Stimulated activated CD4-positive, alpha-beta T cell treated with anti-CD3 and anti-CD28 coated beads, TNF-alpha, amount 100 ng/mL, for 1 hour (primary cell): ENCODE measurements at places on chromosomes 3 and 15.

DNA sequence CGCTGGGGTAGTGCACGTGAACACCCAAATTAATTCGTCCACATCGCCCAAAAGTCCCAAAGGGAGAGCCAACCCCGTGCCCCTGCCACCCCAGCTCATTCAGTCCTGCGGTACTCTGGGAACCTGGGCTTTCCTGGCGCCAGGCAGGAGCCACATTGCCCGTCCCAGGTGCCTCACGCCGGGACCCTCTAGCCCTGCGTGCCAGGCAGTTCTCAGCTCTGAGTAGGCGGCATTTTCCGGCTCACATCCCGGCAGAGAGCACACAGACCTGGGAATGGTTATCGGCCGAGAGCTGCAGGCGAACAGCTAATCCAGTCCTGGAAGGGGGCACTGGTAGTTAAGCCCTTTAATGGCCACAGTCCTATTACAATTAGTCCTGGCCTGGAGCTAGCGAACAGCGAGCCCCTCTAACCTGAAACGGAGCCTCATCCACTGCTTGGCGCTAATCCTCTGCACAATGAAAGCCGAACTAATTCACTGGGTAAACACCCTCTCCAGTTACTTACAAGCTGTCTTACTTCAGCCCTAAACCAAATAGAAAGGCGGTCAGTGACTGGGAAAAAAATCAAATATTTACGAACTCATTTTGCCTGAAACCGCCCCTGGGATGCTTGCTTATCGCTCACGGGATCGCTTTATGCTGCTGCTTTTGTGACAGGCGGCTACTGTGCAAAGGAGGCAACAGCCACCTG lies 254.6 kb upstream of the SOX14 start:
- no peak for DNase-seq

DNA sequence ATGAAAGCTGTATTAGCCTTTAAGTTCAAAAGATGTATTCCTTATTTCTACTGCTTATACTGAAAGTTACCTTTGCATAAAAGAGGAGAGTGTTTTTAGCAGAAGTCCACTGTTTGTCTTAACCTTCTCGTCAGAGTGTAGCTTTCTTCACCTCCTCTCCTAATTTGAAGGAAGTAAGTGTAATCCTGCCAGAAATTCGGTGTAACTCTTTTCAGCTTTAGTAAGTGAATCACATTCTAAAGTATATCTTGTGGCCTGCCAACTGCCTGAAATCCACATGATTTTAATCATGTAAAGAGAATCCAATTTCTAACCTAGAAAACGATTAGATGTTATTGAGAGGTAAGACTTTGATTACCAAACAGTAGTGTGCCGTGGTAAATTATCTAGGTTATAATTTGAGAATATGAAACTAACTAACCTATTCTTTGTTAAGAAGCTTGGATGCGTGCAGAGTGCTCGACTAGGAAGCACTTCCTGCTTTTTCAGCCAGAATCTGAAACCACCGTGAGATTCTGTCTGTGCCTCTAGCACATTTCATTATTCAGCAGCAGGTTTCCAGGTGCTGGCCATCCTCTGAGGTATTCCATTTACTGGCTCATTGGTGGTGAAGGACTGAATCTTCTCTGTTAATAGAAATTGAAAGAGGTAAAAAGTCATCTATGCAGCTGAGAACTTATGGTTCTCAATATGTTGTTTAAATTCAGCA lies 7.5 kb downstream of the GYG1 start:
- no peak for DNase-seq

GRCh38 chr3:37674111-37674510 lies 187.6 kb upstream of the CTDSPL start:
- no peak for DNase-seq

DNA sequence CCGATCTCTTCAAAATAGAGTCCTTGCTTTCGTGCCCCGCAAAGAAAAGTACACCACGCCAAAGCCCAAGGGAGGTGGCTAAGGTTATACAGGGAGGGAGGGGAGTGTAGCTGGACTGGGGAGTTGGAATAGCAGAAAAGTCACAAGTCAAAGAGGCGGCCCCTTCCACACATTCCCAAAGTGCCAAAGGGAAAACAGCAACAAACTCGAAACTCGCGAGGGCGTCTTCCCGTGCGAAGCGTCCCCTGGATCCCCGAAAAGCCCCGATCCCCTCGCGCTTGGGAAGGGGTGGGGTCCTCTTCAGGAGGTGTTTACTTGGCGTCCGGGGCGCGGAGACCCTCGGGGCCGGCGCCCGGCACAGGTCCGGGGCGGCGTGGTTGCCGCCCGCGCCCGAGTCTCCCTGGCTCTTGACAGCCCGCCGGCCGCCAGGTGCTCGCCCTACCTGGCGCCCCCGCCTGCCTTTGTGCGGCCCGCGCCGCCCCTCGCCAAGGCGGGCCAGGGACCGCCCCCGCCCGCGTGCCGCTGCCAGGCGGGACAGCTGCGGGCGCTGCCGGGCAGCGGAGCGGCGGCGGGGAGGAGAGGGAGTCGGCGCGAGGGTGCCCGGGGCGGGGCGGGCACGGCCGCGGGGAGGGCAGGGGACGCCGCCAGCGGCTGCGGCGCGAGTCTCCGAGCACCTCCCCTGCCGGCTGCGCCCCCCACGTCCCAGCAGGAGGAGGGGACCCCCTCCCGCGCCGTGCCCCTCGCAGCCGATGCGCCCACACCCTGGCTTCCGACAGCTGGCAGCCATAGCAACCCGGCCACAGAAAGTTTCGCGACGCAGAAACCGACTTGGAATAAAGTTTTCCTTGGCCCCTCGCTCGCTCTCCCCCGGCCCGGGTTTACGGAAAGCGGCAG lies 966 bp downstream of the MYO1E start:
- DNase-seq = no peak

DNA sequence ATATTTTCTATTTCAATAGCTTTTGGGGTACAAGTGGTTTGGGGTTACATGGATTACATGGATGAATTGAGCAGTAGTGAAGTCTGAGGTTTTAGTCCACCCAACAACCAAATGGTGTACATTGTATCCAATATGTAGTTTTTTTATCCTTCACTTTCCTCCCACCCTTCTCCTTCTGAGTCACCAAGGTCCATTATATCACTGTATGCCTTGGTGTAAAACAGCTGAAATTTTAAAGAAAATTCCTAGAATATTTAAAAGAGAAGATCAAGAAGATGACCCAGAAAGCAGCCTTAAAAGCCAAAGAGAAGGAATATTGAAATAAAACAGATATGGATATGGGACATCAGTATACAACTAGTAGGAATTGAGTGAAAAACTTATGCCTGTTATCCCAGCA lies 204.2 kb upstream of the COL8A1 start:
- DNase-seq = no peak

GRCh38 chr15:30033763-30034162 lies 49.0 kb upstream of the GOLGA8J start:
- no peak for DNase-seq

- DNase-seq = no peak
Measured at GRCh38 chr15:81400640-81401236, 26.7 kb upstream of the TMC3 start.

- DNase-seq = no peak
Measured at GRCh38 chr3:180947761-180948390, 35.4 kb downstream of the FXR1 start.

DNA sequence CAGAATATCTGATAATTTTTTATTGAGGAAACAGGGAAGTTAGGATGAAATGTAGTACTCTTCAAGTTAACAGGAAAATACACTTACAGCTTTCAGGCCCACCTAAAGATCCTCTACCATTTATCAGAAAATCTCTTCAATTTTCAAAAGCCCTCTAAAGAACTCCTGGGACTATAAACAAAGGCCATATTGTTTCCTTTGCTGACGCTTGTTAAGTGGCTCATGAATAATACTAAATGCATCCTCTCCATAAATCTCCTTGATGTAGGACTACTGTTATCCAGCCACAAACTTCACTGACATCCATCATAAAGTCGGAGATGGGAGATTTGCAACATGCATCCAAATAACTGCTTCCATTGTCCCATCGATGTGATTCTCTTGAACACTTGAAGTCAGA lies 326.5 kb downstream of the ZIC1 start:
- DNase-seq = no peak

DNA sequence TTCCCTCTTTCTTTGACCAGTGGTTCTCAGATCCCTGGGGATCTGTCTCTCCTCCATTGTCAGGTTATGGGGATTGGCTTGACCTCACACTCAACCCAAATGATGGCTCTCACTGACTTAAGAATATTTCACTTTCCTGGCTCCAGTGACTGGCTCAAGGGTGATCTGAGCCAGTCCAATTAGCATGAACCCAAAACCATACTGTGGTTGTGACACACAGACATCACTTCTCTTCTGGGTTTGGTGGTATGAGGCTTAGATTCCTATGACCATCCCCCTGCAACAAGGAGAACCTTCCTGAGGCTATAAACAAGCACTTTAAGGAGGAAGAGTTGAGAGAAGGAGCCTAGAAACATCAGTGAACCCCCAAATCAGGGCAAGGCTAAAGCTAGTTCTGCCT lies 85.8 kb downstream of the KCNAB1 start:
- DNase-seq = no peak

DNA sequence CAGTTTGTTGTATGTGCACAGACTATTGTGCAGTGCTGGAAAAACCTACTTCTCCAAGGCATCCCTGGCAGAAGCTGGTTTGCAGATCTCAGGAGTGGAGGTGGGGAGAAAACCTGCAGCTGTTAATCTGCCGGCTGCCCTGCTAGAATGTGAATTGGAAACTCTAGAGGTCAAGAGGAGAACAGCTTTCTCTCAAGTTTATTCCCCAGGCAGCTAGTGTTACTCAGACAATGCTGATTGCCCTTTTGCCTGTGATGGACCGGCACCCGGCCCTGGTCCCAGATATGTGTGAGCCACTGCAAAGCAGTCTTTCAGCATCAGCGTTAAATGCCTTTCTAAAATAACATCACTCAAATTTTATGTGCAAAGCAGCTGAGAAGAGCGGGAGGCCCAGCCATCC lies 129.7 kb upstream of the TPM1 start:
- DNase-seq = no peak

DNA sequence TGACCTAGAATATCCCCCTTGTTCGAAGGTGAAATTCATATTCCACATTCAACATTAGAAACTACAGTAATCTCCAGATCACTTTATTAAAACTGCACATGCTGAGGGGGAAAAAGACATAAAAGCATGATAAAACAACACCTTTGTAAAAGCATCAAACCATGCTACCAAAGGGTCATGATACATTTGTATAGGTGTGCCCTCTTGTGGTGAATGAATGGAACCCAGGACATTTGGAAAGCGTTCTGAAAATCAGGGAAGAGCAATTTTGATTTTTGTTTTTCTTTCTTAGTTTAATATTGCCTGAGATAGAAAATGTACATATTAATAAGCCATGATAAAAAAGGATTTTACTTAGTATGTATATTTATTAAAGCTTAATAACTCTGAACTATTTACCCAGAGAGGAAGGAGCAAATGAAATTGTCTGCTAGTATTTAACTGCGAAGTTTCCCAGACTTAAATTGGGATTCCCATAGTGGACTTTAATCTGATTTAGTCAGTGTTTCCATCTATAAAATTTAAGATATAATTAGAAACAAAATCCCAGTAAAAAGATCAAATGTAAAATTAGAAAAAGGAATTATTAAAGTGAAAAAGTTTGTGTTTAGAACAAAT lies 105.8 kb upstream of the ARL6 start:
- DNase-seq = no peak

- no peak for DNase-seq
Measured at GRCh38 chr3:114213292-114213626, 24.1 kb downstream of the ZNF80 start.

DNA sequence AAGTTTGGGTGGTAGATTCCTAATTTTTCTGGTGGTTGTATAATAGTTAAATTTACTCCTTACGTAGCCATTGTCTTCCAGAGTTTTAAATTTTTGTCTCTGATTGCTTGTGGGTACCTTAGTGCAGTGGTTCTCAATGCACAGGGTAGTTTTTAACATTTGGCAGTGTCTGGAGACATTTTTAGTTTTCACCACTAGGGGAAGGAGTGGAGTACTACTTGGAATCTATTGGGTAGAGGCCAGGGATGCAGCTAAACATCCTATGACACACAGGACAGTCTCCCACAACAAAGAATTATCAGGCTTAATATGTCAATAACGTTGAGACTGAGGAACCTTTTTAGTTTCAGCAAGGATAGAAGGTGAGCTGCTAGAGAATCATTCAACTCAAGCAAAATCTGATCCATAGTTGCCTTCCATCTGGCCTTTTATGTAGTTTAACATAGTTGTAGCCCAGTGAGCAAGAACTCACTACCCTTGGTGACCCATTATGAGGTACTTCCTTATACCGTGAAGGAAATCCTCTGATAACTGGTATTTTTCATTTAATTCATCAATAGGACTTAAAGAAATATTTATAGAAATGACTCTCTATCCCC lies 8.6 kb upstream of the STX19 start:
- DNase-seq = no peak

DNA sequence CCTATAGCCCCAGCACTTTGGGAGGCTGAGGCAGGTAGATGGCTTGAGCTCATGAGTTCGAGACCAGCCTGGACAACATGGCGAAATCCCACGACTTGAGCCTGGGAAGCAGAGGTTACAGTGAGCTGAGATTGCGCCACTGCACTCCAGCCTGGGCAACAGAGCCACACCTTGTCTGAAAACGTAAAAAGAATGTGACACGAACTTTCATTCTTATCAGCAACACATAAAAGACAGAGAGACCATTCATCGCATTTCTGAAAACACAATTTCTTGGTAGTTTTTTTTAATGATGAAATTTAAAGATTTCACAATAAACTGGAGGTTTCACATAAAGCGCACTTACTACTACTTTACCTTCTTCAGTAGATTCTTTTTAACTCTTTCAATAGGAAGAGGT lies 18.4 kb downstream of the HLTF start:
- no peak for DNase-seq

DNA sequence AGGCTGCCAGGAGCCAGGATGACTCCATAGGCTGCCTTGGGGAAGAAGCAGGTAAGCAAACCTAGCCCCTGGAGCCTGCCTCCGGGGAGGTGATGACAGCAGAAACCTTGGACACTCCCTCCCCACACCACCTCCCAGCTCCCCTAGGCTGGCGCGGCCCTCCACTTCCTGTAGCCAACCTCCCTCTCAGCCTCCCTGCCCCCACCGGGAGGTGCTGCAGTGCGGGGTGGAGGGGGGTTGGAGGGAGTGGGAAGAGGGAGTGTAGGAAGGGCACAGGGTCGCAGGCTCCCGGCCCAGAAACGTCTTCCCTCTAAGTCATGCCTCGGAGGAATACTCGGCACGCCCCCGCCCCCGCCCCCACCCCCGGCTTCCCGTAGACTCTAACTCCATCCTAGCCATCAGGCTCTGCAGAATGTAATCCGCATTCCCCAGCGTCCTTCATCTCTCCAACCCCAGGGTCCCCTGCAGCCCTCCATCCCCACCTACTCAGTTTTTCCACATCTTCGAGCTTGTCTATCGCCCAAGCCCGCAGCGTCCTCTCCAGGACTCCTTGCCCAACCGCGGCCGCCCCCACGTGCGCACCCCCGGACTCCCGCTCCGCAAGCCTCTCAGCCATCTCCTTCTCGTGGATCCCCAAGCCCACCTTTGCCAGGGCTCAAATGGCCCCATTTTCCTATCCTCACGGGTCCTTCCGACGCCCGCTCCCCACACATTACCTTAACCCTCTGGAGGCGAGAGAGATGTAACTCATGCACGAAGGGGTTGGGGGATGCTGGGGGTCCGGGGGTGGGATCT lies 528 bp downstream of the LPCAT4 start:
- peak; percentile 25 for DNase-seq
